ENCODE measurements at places on chromosomes 13 and 19.

DNA sequence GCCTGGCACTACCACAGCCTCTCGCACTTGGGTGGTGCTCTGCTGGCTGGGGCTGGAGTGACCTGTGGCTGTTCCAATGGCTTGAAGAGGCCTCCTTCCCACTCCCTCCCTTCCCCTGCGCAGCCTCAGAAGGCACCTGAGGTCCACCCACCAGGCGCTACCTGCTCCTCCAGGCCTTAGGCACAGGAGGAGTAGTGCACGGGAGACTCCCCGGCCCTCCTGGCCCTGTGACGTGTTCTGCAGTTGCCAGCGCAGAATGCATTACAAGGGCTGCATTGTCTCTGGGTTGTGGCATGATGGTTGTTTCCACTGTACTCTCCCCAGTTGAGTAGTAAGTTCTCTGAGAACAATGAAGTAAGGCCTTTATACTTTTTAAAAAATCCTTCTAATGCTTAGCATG lies 128.6 kb downstream of the TEX29 start:
- no peak for DNase-seq

DNA sequence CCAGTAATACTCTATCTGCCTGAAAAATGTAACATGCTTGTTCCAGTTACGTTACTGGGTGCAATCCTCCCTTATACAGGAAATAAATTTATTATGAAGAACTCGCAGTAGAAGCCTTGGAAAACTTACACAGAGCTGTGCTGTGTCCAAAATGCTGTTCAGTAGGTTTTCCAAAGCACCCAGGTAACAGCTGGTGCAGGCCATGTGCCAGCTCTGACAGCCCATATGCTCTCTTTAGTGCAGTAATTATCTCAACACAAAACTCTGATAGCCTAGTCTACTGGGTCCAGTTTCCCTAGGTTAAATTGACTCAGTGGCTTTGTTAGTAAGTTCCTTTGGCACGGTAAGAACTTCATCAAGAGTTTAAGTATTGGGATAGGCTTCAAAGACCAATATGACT lies 120.7 kb upstream of the OBI1 start:
- DNase-seq: no peak

GRCh38 chr19:3687774-3688706 lies 12.2 kb downstream of the PIP5K1C start:
- no peak for DNase-seq

- no peak for DNase-seq
Observed at GRCh38 chr19:16977306-16977705, 49.3 kb downstream of the CPAMD8 start.

DNA sequence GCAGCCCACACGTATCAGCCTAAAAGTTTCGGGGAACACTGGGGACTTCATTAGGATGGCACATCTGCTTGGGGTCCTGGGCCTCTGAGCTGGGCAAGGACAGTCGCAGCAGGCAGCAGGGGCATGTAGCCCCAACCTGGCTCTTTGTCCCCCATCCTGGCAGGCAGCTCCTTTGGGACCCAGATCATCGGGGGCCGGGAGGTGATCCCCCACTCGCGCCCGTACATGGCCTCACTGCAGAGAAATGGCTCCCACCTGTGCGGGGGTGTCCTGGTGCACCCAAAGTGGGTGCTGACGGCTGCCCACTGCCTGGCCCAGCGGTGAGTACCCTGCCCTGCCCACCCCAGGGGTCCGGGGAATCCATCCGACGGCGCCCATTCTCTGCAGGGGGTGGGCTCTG lies 3.3 kb downstream of the GZMM start:
- DNase-seq: no peak

- no peak for DNase-seq
Observed at GRCh38 chr13:44223770-44224444, 149.7 kb upstream of the SERP2 start.

DNA sequence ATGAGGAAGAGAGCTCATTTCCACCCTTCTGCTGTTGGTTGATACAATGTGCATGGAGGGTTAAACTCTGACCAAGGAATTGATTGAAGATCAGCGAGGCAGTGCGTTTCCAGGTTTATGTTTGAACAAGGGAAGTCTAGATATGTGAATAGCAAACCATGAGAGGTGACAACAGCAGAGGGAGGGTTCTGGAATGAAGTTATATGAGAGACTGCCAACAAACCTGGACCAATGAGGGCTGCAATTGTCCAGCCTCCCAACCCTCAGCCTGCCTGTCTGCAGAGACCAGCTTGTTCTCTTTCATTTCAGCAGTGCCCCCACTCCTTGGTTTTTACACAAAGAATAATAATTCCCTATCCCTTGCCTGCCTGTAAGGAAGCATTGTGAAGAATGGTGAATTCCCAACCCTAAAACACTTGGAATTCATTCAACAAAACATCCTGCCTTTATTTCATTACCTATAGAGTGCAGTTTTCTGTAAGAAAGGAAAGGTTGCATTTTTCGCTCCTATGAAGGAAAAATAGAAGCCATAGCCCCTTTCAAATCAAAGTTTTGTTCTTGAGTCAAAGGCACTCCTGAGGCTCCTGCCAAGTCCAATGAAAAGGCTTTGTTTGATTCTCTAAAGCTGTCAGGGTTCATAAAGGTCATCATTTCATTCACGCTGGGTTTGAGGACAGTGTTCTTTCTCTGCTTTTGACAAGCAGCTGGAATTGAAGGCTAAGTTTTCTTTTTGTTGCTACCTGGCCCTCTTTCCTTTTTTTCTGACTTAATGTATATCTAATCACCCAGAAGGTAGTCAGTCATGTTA lies 53.6 kb upstream of the ABCC4 start:
- DNase-seq: no peak

DNA sequence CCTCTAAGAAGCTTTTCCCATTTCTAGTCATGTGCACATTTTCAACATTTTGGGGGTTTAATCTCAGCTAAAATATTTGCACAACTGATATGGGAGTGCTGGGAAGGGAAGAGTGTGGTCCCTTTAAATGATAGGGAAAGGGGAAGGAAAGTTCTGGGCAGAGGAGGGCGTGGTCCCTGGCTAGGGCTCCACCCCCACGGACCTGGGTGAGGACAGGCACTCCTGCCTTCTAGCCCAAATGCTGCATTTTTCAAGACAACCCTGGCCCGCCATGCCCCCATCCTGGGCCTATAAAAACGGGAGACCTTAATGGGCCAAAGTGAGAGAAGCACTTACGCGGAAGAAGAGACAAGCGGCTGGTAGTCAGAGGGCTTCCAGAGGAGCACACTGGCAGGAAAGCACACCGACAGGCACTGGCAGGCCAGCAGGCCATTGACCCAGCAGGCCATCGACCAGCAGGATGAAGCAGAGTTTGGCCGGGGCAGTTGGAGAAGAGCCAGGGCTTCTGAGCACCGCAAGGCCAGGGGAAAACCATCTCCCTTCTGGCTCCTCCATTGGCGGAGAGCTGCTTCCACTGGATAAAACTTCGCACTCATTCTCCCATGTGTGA lies 266.7 kb downstream of the SPRY2 start:
- no peak for DNase-seq

DNA sequence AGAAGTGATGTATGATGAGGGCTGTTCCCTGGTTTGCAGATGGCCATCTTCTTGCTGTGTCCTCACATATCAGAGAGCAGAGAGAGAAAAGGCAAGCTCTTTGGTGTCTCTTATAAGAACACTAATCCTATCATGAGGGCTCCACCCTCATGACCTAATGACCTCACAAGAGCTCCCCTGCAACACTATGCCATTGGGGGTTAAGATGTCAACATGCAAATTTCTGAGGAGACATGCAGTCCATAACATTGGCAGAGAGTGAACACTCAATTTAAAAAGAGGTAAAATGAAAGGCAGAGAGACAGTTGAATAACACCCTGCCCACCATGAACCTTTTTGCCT lies 10.9 kb downstream of the FAM187B start:
- DNase-seq: no peak

GRCh38 chr13:73065665-73066340 lies 7.0 kb downstream of the KLF5 start:
- DNase-seq: no peak
